B cell (primary cell): ENCODE measurements at places on chromosomes 16 and 17.
A peak's percentile ranks its signal among the peaks of the same experiment; 100 is the strongest.

GRCh38 chr16:17557480-17557879 is 86.7 kb upstream of the XYLT1 start:
- DNase-seq: no peak

GRCh38 chr16:15434425-15435215 is at the start of gene BMERB1:
BMERB1 (plus strand) TSS chr16:15434588; CDS start chr16:15434654, 66 bp downstream.
- DNase-seq: peak; percentile 45

- no peak for DNase-seq
Observed at GRCh38 chr16:69581297-69581696, 15.5 kb downstream of the NFAT5 start.

GRCh38 chr16:17205279-17206211 is 265.2 kb downstream of the XYLT1 start:
- DNase-seq: no peak

GRCh38 chr16:2471016-2471652 is at the start of gene NTN3:
NTN3 (plus strand) TSS chr16:2471297; CDS start chr16:2471702, 405 bp downstream.
- DNase-seq: no peak
